ENCODE measurements at places on chromosomes 12 and 14. TPM values are rescaled to one million over a fixed set of nuclear protein-coding genes. Genes with fewer than 3 reads are reported as not detected.

The BEST3 gene
- total RNA-seq, result not detected

The GIT2 gene
- total RNA-seq, result 21.9 TPM

The FGF6 gene
- total RNA-seq, result not detected

The MUCL1 gene
- total RNA-seq, result not detected

The IRAK3 gene
- total RNA-seq, result 1.6 TPM

The HPD gene
- total RNA-seq, result 0.79 TPM

The YAF2 gene
- 11.8 TPM for total RNA-seq

The KRT6C gene
- 138 TPM for total RNA-seq

The ABCC9 gene
- total RNA-seq, result 0.79 TPM

The TPH2 gene
- total RNA-seq, result not detected

The CAPZA3 gene
- total RNA-seq, result not detected

The METTL1 gene
- total RNA-seq, result 2.8 TPM

The C12orf56 gene
- total RNA-seq, result 2.0 TPM

The SPPL3 gene
- 8.7 TPM for total RNA-seq

The ALDH1L2 gene
- total RNA-seq, result 34.2 TPM

The NPAS3 gene
- total RNA-seq, result not detected

The CEBPE gene
- not detected for total RNA-seq

The EPS8 gene
- 35.3 TPM for total RNA-seq

The CD27 gene
- not detected for total RNA-seq

The BDKRB2 gene
- total RNA-seq, result 6.5 TPM

The SLCO1A2 gene
- not detected for total RNA-seq

The PIWIL1 gene
- total RNA-seq, result not detected

The ESPL1 gene
- total RNA-seq, result 0.26 TPM

The LEMD3 gene
- total RNA-seq, result 25.6 TPM

The GUCY2C gene
- not detected for total RNA-seq

The RGS6 gene
- not detected for total RNA-seq

The MSRB3 gene
- 4.2 TPM for total RNA-seq

The KRT82 gene
- total RNA-seq, result not detected

The NANOG gene
- total RNA-seq, result not detected

The OTOGL gene
- total RNA-seq, result under 0.01 TPM

The INSM2 gene
- not detected for total RNA-seq

The SINHCAF gene
- total RNA-seq, result 182 TPM

The DNAJC22 gene
- total RNA-seq, result 0.26 TPM

The GLT8D2 gene
- 1.3 TPM for total RNA-seq

The PACS2 gene
- 42.4 TPM for total RNA-seq

The LGR5 gene
- total RNA-seq, result not detected

The IFNG-AS1 gene
- total RNA-seq, result not detected

The KRT85 gene
- not detected for total RNA-seq

The OTUB2 gene
- 1.3 TPM for total RNA-seq

The SYT10 gene
- total RNA-seq, result not detected

The PALS1 gene
- 15.3 TPM for total RNA-seq

The TRHDE gene
- 0.26 TPM for total RNA-seq
